ENCODE measurements at places on chromosomes 16 and 17.
A peak's percentile ranks its signal among the peaks of the same experiment; 100 is the strongest.

DNA sequence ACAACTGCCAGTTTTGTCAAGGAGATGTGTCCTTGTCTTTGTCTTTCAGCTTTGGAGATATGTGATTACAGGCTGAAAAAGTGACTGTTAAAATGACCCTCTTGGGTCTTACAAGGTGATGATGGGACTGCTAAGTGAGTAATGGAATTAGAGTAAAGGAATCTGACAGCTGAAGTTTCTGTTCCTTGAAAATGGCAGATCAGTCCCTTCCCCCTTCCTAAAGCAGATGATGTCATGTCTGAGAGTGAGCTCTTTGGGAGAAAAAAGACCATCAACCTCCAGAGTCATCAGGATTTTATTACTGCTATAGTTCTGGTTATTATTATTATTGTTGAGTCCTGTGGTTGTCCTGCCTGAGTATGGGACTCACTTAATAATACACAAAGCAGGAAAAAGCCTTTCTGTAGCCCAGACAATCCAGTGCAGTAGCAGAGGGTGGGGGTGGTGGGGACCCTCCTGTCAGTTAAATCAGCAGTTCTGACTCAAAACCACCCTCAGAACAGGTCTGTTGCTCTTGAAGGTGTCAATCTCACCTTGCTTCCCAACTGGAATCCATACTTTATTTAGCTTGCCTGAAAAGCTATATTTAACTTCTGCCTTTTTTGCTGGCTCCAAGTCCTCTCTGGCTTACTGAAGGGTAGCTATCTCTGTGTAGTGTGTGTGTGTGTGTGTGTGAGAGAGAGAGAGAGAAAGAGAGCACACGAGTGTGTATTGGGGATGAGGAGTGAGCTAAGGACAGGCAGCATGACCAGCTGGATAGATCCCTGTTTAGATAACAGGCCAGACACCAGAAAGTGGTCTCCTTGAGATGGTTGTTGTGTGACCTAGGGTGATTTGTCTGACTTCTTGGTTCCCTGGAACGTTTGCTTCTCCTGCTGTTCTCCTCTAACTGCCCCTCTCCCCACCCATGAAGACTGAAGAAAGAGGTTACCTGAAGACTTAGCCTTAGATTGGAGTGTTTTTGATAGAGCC, 4.9 kb downstream of the HROB start:
- DNase-seq: no peak

DNA sequence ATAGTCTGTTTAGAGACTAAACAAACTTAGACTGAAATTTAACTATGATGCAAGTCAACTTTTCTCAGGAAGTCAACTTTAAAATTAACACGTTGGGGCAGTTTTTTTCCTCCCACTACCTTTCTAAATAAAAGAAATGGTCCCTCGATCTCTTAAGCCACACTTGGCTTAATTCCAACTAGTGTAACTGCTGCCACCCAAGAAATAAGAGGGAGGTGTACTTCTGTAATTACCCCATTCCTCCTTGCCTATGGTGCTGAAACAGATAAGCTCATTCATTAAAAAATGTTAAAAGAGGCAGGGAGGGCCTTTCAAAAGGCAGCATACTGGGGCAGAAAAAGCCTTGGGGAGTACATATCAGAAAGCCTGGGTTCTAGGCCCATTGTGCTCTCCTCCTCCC, 59.8 kb downstream of the NCOR1 start:
- no peak for DNase-seq

- DNase-seq: no peak
Measured at GRCh38 chr16:55447231-55447630, 31.8 kb upstream of the MMP2 start.

DNA sequence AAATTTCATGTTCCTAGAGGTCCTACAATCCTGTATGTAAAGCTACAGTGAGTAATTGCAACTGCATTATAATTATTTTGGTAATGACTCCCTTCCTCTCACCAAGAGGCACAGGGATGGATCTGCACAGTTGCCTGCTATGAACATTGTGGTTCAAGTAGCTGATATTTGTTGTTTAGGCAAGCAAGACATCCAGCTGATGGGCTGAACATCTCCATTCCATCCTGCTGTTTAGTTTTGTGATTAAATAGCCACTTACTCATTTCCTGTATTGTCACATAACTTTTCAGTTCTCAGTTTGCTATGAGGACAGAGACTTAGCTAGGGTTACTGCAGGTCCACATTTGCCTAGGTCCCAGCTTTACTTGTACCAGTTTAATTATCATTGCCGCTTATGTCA, 181.2 kb upstream of the TBX2 start:
- DNase-seq: no peak

DNA sequence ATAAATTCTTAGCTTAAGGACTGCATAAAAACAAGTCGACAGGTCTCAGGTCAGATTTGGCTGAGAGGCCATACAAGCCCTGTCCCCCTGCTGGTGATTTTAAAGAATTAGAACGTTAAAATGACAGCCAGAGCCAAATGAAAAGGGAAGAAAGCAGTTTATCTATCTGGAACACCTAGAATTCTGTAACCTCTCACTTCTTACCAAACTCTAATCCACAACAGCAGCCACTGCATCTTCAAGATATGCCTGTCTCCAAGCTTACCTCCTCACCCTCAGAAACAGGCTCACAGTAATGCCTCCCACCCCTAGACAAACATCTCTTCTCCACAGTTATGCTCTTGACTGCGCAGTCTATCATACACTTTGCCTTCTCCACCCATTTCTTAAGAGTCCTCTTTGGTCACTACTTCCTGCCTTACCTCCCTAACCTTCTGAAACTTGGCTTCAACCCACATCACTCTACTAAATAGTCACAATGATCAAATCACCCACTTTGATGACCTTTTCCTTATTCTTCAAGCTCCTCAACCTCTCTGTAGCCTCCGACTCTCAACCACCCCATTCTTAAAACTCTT, 14.2 kb downstream of the ANKFY1 start:
- no peak for DNase-seq

GRCh38 chr17:34420254-34420766, 57.3 kb upstream of the CCL1 start:
- DNase-seq: peak; percentile 15

GRCh38 chr17:64240741-64241347, 22.2 kb downstream of the TEX2 start:
- no peak for DNase-seq

DNA sequence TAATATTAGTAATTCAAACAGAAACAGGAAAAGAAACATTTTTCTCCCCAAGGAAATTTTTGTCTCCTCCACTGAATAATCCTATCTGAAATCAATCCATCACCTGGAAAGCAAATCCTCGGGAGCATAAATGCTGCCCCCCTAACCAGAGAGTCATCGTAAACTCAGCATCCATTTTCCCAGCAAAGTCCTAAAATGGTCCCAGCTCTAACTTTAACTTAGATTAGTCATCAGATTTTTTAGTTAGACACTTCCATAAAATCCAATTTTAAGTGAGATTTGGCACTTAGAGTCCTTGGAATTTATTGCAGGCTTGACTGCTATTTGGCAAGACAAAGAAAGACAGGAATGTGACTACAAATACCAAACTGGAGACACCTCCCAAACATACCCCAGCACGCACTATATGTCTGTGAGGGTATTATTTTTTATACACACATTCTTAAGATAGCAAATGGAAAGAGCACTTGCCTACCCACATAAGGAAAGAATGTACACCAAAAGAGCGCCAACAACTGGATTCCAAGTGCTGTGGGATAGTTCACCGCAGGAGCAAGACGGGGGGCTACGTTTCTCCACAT, 15.4 kb downstream of the SCO1 start:
- no peak for DNase-seq

GRCh38 chr17:17623904-17624303, 32.4 kb upstream of the PEMT start:
- DNase-seq: no peak

DNA sequence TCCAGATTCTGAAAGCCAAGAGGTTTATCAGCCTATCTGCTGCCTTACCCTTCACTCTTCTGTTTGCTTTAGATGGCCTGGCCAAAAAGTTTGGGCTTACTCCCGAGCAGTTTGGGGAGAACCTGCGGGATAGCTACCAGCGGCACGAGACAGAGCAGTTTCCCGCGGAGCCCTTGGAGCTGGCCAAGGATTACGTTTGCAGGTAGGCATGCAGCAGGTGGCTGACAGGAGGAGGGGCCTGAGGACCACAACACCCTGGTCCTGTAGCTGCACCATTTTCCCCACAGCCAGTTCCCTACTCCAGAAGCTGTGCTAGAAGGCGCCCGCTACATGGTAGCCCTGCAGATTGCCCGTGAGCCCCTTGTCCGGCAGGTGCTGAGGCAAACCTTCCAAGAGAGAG, 20.6 kb downstream of the SUPT6H start:
- DNase-seq: no peak

DNA sequence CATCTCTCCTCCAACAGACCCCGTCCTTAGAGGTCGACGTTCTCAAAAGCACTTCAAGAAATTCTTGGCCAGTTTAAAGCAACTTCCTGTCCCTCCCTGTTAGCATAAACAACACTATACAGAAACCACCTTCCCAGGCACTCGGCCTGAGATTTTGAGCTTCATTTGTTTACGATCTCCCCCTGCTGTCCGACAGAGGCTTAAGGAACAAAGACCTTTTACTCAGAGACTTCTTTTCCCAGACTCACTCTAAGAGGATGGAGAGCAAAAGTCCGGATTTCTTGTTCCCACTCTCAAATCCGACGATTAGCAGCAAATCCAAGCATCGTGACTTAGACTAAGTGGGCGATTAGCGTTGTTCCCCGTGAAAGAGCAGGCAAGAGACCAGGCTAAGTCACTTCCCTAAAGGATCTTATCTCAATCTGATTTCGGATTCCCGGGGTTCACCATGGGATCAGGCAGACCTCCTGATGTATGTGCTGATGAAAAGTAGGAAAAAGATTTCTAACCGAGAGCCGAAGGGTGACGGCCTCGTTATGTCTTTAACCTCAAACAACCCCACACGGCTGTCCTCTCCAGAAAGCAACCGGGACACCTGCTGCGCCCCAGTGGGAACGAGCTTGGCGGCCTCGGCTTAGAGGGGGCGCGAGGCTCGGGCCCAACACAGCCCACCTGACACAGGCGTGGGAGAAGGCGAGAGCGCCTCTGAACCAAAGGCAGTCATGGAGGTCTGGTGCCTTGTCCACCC, 598 bp downstream of the INPP5K start:
- DNase-seq: peak; percentile 31

DNA sequence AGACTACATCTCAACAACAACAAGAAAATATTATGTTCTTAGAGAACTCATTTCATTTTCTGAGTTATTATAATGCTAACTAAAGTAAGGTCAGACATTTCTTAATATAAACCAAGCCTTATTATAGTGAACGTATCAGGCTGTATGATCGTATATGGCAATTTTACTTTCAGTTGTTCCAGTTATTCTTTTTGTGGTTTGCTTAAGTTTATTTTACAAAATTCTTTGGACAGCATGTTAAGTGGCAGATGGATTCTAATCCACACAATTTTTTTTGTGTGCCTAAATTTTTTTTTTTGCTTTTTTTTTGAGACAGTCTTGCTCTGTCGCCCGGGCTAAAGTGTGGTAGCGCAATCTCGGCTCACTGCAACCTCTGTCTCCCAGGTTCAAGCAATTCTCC, 59.0 kb downstream of the VMP1 start:
- DNase-seq: no peak

- no peak for DNase-seq
Measured at GRCh38 chr16:19274165-19274797, 11.2 kb upstream of the CLEC19A start.

GRCh38 chr17:4782652-4783051, 3.5 kb downstream of the VMO1 start:
- no peak for DNase-seq

GRCh38 chr17:61955619-61956018, 27.8 kb upstream of the INTS2 start:
- DNase-seq: no peak

DNA sequence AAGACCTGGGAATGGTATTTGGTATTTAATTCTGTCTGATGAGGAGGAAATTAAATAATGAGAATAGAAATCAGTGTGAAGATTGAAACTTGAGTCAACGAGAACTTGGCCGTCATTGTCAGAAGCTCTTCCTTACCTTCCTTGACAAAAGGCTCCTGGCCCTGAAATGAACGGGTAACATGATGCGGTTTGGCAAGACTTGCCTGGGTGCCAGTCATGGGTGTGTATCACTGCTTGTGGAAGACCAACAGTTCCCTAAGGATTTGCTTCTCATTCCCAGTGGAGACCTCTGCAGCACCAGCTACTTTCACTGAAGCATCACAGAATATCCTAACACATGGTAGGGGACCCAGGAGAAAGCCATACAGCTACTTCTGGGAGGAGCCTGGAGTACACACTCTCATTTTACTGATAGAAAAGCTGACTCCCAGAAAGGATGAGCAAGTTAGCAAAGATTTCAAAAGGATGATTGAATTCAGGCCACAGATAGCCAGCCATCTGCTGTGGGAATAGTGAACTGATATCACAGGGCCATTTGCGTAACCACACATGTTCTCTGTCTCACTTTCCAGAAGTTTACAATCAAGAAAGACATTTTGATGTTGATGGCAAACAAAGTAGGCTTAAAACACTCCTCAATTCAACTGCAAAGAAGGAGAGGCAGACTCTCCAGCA, 258.1 kb upstream of the SALL1 start:
- DNase-seq: no peak

GRCh38 chr16:86099326-86099725, 200.4 kb downstream of the IRF8 start:
- DNase-seq: no peak

DNA sequence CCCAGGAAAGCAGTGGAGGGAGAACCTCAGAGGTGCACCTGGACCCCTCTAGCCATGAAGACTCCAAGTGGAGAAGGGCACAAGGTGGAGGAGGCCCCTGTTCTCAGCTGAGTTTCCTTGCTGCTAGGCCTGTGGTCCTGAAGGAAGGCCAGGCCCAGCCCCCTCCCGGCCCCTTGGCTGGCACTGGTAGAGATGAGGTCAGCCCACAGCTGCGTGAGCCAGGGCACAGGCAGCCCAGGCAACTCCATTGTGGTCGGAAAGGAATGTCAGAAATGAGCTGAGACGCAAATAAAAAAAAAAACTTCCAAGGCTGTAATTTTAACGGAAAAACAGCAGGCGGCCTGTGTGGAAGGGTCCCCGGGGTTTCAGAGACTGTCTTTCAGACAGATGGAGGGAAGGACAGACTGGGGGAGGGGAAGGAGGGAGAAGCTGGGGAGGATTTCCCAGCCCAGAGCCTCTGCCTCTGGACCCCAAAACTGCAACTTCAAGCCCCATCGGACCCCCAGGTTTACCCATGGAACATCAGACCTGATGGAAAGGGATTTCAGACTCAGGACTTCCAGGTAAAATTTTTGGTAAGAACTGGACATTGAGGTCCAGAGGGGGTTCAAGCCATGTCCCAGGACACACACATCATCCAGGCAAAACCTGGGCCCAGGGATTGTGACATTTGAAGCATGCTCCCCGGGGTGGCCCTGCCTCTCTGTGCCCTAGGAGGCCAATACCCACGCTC, 25.6 kb upstream of the MRPS23 start:
- peak; percentile 68 for DNase-seq

GRCh38 chr17:77316191-77316641, 175.4 kb downstream of the SEC14L1 start:
- no peak for DNase-seq

- no peak for DNase-seq
Measured at GRCh38 chr16:27414788-27415431, 12.9 kb downstream of the IL21R start.
